ENCODE measurements at places on chromosomes 11 and 22. TPM values are rescaled to one million over a fixed set of nuclear protein-coding genes. Genes with fewer than 3 reads are reported as not detected.

GRCh38 chr22:39634530-39635405 is 64.2 kb downstream of the CACNA1I start:
- peaks cover 15% of the 10 kb centered on the region for H3K27me3 ChIP-seq
- H3K27ac ChIP-seq, result no peak overlapping the region
- no peak overlapping the region for H3K4me3 ChIP-seq

GRCh38 chr11:59550842-59551658 is 39.7 kb downstream of the OR4D9 start:
- peak overlapping the region; percentile 84 for H3K4me3 ChIP-seq
- H3K27ac ChIP-seq, result peak overlapping the region; percentile 92
- H3K36me3 ChIP-seq, result no peaks in the 10 kb centered on the region
- peak; percentile 89 for DNase-seq
- H3K4me1 ChIP-seq, result peaks cover 23% of the 10 kb centered on the region

GRCh38 chr11:113396690-113397089 is 9.1 kb downstream of the ANKK1 start:
- no peaks in the 10 kb centered on the region for H3K36me3 ChIP-seq
- DNase-seq, result no peak
- H3K27me3 ChIP-seq, result peaks cover 5% of the 10 kb centered on the region
- no peaks in the 10 kb centered on the region for H3K4me1 ChIP-seq

GRCh38 chr22:31652911-31653684 is 8.9 kb downstream of the PISD start:
- no peak overlapping the region for H3K27ac ChIP-seq
- H3K27me3 ChIP-seq, result no peaks in the 10 kb centered on the region
- peaks cover 10% of the 10 kb centered on the region for H3K4me1 ChIP-seq
- DNase-seq, result no peak

DNA sequence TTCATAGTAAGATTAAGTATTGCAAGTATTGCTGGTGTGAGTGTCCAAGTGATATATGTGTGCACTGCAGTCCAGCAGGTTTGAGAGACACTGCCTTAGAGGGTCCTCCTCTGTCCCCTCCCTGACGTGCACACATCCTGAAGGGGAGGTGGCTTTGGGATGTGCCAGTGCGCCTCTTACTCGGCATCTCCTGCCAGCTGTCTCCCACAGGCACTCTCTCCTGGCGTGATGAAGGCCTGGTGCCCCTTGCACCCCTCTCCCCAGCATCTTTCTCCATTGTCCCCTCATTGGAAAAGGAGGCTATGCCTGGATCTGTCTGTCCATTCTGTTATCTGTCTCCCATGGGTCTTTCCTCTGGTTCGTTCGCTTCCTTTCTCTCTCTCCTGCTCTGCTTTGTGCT is 24.2 kb downstream of the GTPBP1 start:
- peaks cover 58% of the 10 kb centered on the region for H3K36me3 ChIP-seq
- DNase-seq, result no peak
- no peak overlapping the region for H3K4me3 ChIP-seq
- no peaks in the 10 kb centered on the region for H3K27me3 ChIP-seq
- H3K4me1 ChIP-seq, result peaks cover 40% of the 10 kb centered on the region
- no peak overlapping the region for H3K27ac ChIP-seq

GRCh38 chr11:96204721-96205459 is 138.1 kb downstream of the MAML2 start:
- peaks cover 4% of the 10 kb centered on the region for H3K36me3 ChIP-seq
- H3K4me3 ChIP-seq, result no peak overlapping the region
- no peak for DNase-seq
- H3K27ac ChIP-seq, result no peak overlapping the region
- peaks cover 50% of the 10 kb centered on the region for H3K4me1 ChIP-seq

GRCh38 chr11:111665777-111666176 is 63.5 kb downstream of the SIK2 start:
- no peak overlapping the region for H3K27ac ChIP-seq
- no peak for DNase-seq
- peaks cover 12% of the 10 kb centered on the region for H3K4me1 ChIP-seq
- H3K36me3 ChIP-seq, result peaks cover 19% of the 10 kb centered on the region
- H3K27me3 ChIP-seq, result no peaks in the 10 kb centered on the region

- no peaks in the 10 kb centered on the region for H3K36me3 ChIP-seq
- no peaks in the 10 kb centered on the region for H3K27me3 ChIP-seq
- no peaks in the 10 kb centered on the region for H3K4me1 ChIP-seq
- DNase-seq, result no peak
- H3K4me3 ChIP-seq, result no peak overlapping the region
Observed at GRCh38 chr22:26065847-26066246, 103.4 kb upstream of the SEZ6L start.

DNA sequence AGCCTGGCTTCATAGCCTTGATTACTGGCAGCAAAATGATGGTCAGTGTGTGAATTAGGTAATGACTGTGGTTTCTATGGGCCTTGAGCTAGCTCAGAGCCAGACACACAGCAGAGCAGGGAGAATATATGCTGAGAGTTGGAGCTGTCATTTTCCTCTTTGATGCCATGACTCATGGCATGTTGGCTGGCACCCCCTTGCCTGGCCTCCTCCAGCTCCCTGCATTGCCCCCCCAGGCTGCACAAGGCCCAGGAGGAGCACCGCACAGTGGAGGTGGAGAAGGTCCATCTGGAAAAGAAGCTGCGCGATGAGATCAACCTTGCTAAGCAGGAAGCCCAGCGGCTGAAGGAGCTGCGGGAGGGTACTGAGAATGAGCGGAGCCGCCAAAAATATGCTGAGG is 20.3 kb upstream of the RRM1 start:
- no peaks in the 10 kb centered on the region for H3K27me3 ChIP-seq
- H3K4me1 ChIP-seq, result peaks cover 16% of the 10 kb centered on the region
- H3K4me3 ChIP-seq, result no peak overlapping the region
- peaks cover 3% of the 10 kb centered on the region for H3K36me3 ChIP-seq
- H3K27ac ChIP-seq, result no peak overlapping the region

- H3K4me3 ChIP-seq, result no peak overlapping the region
- H3K36me3 ChIP-seq, result no peaks in the 10 kb centered on the region
- H3K4me1 ChIP-seq, result peaks cover 20% of the 10 kb centered on the region
- peak overlapping the region; percentile 79 for H3K27ac ChIP-seq
- no peak for DNase-seq
- no peaks in the 10 kb centered on the region for H3K27me3 ChIP-seq
Observed at GRCh38 chr22:36259615-36260300, 6.8 kb downstream of the APOL1 start.

GRCh38 chr11:36214480-36214879 is 74.7 kb downstream of the COMMD9 start:
- H3K27ac ChIP-seq, result no peak overlapping the region
- no peak overlapping the region for H3K4me3 ChIP-seq
- H3K27me3 ChIP-seq, result no peaks in the 10 kb centered on the region
- no peak for DNase-seq
- peaks cover 5% of the 10 kb centered on the region for H3K4me1 ChIP-seq

GRCh38 chr22:25645964-25646363 is 81.5 kb downstream of the GRK3 start:
- no peak for DNase-seq
- no peak overlapping the region for H3K4me3 ChIP-seq
- no peaks in the 10 kb centered on the region for H3K4me1 ChIP-seq
- no peak overlapping the region for H3K27ac ChIP-seq

GRCh38 chr22:36327922-36328551 is 59.7 kb downstream of the MYH9 start:
- DNase-seq, result no peak
- H3K4me1 ChIP-seq, result peaks cover 98% of the 10 kb centered on the region
- peaks cover 37% of the 10 kb centered on the region for H3K36me3 ChIP-seq
- H3K4me3 ChIP-seq, result peak overlapping the region; percentile 58

DNA sequence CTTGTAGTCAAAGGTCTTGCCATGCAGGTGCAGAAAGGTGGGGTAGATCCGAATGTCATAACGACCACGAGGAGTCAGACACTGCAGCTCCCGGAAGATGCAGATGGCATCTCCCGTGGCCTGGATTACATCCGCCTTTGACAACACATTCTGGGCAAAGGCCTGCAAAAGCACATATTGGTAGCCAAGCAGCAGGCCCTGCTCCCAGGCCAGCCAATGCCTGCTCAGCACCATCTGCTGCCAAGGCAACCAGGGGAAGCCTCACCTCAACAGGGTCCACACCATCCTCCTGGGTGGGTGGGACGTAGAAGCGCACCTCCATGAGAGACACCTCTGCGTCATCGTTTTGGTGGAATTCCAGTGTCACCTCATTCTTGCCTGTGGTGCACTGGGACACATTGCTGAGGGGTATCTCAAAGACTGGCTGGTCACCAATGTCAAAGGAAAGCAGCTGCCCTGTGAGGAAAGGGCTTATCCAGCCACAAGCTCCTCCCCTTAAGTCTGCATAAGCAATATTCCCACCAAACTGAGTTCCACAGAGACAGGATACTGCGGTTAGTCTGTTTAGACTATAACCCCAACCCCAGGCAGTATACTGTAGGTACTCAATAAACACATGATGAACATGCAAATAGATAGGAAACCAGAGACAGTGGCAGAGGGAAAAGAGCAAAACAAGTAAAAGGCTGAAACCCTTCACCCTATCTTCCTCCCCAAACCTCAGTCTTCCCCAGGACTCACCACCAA is 2.8 kb downstream of the SSRP1 start:
- H3K4me3 ChIP-seq, result no peak overlapping the region
- peaks cover 24% of the 10 kb centered on the region for H3K4me1 ChIP-seq
- no peaks in the 10 kb centered on the region for H3K27me3 ChIP-seq
- H3K36me3 ChIP-seq, result peaks cover 39% of the 10 kb centered on the region
- DNase-seq, result no peak

- peaks cover 18% of the 10 kb centered on the region for H3K4me1 ChIP-seq
- H3K27me3 ChIP-seq, result no peaks in the 10 kb centered on the region
- peaks cover 1% of the 10 kb centered on the region for H3K36me3 ChIP-seq
- no peak overlapping the region for H3K4me3 ChIP-seq
Observed at GRCh38 chr11:292211-293121, 3.5 kb downstream of the PGGHG start.

DNA sequence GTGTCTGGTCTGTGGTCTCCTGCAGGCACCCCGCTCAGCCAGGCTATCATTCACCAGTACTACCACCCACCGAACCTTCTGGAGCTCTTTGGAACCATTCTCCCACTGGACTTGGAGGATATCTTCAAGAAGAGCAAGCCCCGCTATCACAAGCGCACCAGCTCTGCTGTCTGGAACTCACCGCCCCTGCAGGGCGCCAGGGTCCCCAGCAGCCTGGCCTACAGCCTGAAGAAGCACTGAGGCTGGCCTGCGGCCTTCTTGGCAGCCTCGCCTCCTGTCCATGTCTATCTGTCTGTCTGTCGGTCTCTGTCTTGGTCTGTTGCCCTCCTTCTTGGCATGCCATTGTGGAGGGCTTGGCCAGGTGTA is 27.9 kb downstream of the INCENP start:
- no peak for DNase-seq
- no peaks in the 10 kb centered on the region for H3K4me1 ChIP-seq
- H3K4me3 ChIP-seq, result no peak overlapping the region
- H3K27ac ChIP-seq, result no peak overlapping the region

GRCh38 chr11:108561535-108561991 is 32.0 kb downstream of the EXPH5 start:
- no peak overlapping the region for H3K27ac ChIP-seq
- no peaks in the 10 kb centered on the region for H3K27me3 ChIP-seq
- H3K4me3 ChIP-seq, result no peak overlapping the region

GRCh38 chr11:13324709-13325108 is 47.1 kb downstream of the BMAL1 start:
- H3K36me3 ChIP-seq, result peaks cover 5% of the 10 kb centered on the region
- no peaks in the 10 kb centered on the region for H3K27me3 ChIP-seq
- DNase-seq, result no peak
- H3K4me1 ChIP-seq, result peaks cover 10% of the 10 kb centered on the region
- no peak overlapping the region for H3K27ac ChIP-seq

DNA sequence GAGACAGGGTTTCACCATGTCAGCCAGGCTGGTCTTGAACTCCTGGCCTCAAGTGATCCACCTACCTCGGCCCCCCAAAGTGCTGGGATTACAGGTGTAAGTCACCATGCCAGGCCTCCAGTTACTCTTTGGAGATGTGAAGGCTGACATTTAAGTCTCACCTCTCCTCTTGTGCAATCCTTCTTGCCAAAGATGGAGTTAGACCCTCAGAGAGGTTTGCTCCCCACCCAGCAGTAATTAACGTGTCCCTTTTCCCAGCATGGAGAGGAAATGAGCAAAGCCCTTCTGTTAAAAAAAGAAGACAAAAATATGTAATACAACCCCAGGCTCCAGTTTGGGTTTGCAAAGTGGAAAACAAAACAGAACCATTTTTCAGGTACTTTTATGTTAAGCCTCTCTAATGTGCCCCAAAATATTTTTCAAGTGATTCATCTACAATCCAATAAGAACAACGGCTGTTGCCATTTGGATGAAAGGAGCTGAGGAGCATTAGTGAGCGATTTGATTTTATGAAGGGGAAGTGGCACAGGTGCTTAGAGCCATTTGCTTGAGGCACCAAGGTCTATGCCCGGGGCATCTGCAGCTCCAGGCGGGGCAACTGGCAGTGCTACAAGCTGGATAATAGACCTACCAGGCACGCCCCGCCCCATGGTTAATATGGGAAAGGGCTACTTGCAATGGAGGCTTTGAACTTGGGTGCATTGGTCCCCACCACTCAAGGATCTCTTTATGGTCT is 57.2 kb downstream of the GRIK4 start:
- no peak overlapping the region for H3K4me3 ChIP-seq
- peaks cover 4% of the 10 kb centered on the region for H3K4me1 ChIP-seq
- H3K27me3 ChIP-seq, result peaks cover 15% of the 10 kb centered on the region

GRCh38 chr11:28826807-28827206 is 718.6 kb downstream of the METTL15 start:
- H3K4me3 ChIP-seq, result no peak overlapping the region
- no peaks in the 10 kb centered on the region for H3K27me3 ChIP-seq
- H3K36me3 ChIP-seq, result peaks cover 14% of the 10 kb centered on the region
- peaks cover 16% of the 10 kb centered on the region for H3K4me1 ChIP-seq

DNA sequence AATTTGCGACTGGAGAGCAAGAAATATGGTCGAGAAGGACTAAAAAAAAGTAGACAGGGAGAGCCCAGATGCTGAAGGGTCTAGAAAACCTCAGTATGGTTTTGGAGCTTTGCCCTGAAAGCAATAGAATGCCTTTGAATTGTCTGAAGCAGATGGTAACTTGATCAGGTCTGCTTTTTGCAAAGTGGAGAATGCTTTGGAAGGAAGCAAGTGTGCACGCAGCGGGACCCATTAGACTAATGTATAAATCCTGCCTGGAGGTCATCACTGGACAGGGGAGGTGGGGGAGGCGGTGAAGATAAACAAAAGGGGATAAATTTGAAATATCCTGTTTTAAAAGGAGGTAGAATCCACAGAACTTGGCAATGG is 757 bp upstream of the HINFP start:
- H3K36me3 ChIP-seq, result peaks cover 15% of the 10 kb centered on the region
- peaks cover 25% of the 10 kb centered on the region for H3K4me1 ChIP-seq
- H3K27me3 ChIP-seq, result no peaks in the 10 kb centered on the region
- peak overlapping the region; percentile 97 for H3K27ac ChIP-seq
- DNase-seq, result no peak

The CD3D gene
- not detected for total RNA-seq

The APOA1 gene
- total RNA-seq, result not detected

The ACRV1 gene
- total RNA-seq, result not detected

The GRIA4 gene
- total RNA-seq, result not detected

The PPP6R3 gene
- total RNA-seq, result 87.8 TPM

The KLHDC7B gene
- not detected for total RNA-seq

The TREH gene
- not detected for total RNA-seq

The GTF2H1 gene
- total RNA-seq, result 91.1 TPM

The VSIG10L2 gene
- total RNA-seq, result not detected

The OR52H1 gene
- total RNA-seq, result not detected

The MMP12 gene
- total RNA-seq, result not detected

The APOL6 gene
- total RNA-seq, result 14.3 TPM

Measured in osteocyte (in vitro differentiated cells).